Fibroblast of skin of right quadriceps (primary cell): ENCODE measurements at places on chromosomes 11 and 22.
A peak's percentile ranks its signal among the peaks of the same experiment; 100 is the strongest.

- no peak for DNase-seq
Measured at GRCh38 chr11:87430821-87431220, 393.1 kb downstream of the TMEM135 start.

- DNase-seq, result no peak
Measured at GRCh38 chr11:68321293-68322051, 9.1 kb downstream of the LRP5 start.

- no peak for DNase-seq
Measured at GRCh38 chr11:2592559-2593392, 107.0 kb downstream of the KCNQ1OT1 start.

- peak; percentile 57 for DNase-seq
Measured at GRCh38 chr22:27146866-27147633, 489.7 kb downstream of the MIAT start.
